Activated CD4-positive, alpha-beta T cell treated with anti-CD3 and anti-CD28 coated beads, Interleukin-2, amount 10 ng/mL, durations not matched to agents 7 days and 5 days (primary cell): ENCODE measurements at places on chromosomes 12 and 14.

GRCh38 chr14:92750994-92751400, 2.6 kb upstream of the LGMN start:
- peaks cover 40% of the 10 kb centered on the region for H3K4me1 ChIP-seq
- peaks cover 2% of the 10 kb centered on the region for H3K36me3 ChIP-seq
- H3K4me3 ChIP-seq: peak overlapping the region; percentile 62
- peaks cover 43% of the 10 kb centered on the region for H3K27me3 ChIP-seq
- H3K27ac ChIP-seq: no peak overlapping the region
- no peak for DNase-seq

GRCh38 chr12:97181571-97182265, 274.7 kb downstream of the NEDD1 start:
- no peak overlapping the region for H3K27ac ChIP-seq
- H3K4me1 ChIP-seq: no peaks in the 10 kb centered on the region
- no peaks in the 10 kb centered on the region for H3K36me3 ChIP-seq
- H3K27me3 ChIP-seq: no peaks in the 10 kb centered on the region
- DNase-seq: no peak

DNA sequence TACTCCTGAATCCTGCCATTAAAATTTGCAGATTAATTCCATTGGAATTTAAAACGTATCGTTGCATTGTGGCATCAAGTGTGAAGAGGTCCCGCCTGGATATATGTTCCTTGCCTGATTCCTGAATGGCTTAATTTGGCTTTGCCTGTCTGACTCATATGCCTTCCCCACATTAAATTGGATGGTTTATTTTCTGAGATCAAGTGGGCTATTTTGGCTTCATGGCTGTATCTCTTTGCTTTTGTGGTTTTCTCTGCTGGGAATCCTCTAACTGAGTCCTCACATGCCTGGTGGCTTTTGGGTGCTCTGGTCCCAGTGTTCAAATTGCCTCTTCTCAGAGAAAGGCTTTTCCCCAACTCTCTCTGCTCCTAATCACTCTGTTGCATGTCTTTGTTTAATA, 127.9 kb upstream of the DYRK2 start:
- H3K4me1 ChIP-seq: peaks cover 16% of the 10 kb centered on the region
- H3K36me3 ChIP-seq: no peaks in the 10 kb centered on the region
- peaks cover 2% of the 10 kb centered on the region for H3K27me3 ChIP-seq
- H3K27ac ChIP-seq: no peak overlapping the region
- no peak overlapping the region for H3K4me3 ChIP-seq

GRCh38 chr14:96307434-96307833, 51.4 kb downstream of the BDKRB1 start:
- no peaks in the 10 kb centered on the region for H3K4me1 ChIP-seq
- no peak overlapping the region for H3K27ac ChIP-seq
- H3K4me3 ChIP-seq: no peak overlapping the region

GRCh38 chr12:6200256-6201212, at the start of gene CD9:
Gene CD9 (plus strand): TSS chr12:6200400. CDS start chr12:6200500, 100 bp downstream.
- H3K27me3 ChIP-seq: peaks cover 41% of the 10 kb centered on the region
- H3K27ac ChIP-seq: no peak within 1 kb of the TSS
- DNase-seq: peak; percentile 22

DNA sequence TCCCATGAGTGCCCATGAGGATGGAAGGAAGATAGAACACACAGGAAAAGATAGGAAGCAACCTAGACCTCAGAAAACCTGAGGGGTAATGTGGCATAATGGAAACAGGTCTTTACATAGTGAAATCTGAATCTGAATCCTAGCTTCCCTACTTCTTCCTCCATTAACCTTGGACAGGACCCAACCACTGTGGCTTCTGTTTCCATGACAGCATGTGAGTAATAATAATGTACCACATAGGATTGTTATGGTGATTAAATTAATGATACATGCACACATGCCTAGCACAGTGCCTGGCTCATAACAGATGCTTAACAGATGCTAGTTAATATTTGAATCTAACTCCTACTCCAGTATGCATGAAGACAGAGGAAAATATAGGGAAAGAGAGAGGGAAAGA, 11.2 kb downstream of the TTC9 start:
- H3K4me1 ChIP-seq: peaks cover 91% of the 10 kb centered on the region
- peaks cover 81% of the 10 kb centered on the region for H3K36me3 ChIP-seq
- no peaks in the 10 kb centered on the region for H3K27me3 ChIP-seq
- H3K27ac ChIP-seq: peak overlapping the region; percentile 98
- no peak overlapping the region for H3K4me3 ChIP-seq

DNA sequence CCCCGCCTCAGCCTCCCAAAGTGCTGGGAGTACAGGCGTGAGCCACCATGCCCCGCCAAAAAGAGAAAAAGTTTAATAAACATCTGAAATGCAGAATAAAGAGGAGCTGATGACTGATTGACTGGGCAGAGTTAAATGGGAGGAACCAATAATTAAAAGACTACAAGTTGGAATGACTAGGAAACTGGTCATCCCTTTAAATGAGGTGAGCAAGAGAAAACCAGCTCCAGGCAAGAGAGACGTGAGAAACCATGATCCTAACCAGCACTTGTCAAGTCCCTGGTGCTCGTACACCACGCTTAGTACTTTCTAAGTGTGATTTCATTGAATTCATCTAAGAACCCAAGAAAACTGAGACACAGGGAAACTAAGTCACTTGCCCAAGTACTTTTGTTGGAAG, 47.9 kb downstream of the MAP1LC3B2 start:
- H3K36me3 ChIP-seq: no peaks in the 10 kb centered on the region
- no peak overlapping the region for H3K27ac ChIP-seq
- H3K4me1 ChIP-seq: peaks cover 18% of the 10 kb centered on the region
- DNase-seq: no peak
- H3K4me3 ChIP-seq: no peak overlapping the region

DNA sequence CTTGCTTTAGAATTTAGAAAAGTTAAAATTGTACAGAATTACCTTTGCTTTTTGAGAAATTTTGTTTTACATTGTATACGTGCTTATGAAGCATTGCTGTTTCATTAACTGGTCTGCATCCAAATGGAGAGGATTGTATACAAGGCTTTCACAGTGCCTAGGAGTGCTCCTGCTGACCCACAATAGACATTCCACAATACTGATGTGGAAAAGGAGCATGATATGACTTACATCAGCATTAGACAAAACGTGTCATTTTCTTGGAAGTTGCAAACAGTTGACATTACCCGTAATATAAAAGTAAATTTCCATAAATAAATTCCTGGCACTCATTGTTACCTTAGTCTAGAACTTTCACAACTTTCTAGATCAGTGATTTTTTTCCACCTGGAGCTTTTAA, 1.9 kb downstream of the PRKD1 start:
- peaks cover 28% of the 10 kb centered on the region for H3K27me3 ChIP-seq
- H3K4me1 ChIP-seq: peaks cover 5% of the 10 kb centered on the region
- no peak for DNase-seq
- H3K27ac ChIP-seq: no peak overlapping the region
- no peak overlapping the region for H3K4me3 ChIP-seq

GRCh38 chr12:37543966-37544668, 772.5 kb upstream of the ALG10B start:
- no peaks in the 10 kb centered on the region for H3K4me1 ChIP-seq
- H3K27me3 ChIP-seq: no peaks in the 10 kb centered on the region
- peaks cover 2% of the 10 kb centered on the region for H3K36me3 ChIP-seq
- no peak overlapping the region for H3K4me3 ChIP-seq
- H3K27ac ChIP-seq: no peak overlapping the region

DNA sequence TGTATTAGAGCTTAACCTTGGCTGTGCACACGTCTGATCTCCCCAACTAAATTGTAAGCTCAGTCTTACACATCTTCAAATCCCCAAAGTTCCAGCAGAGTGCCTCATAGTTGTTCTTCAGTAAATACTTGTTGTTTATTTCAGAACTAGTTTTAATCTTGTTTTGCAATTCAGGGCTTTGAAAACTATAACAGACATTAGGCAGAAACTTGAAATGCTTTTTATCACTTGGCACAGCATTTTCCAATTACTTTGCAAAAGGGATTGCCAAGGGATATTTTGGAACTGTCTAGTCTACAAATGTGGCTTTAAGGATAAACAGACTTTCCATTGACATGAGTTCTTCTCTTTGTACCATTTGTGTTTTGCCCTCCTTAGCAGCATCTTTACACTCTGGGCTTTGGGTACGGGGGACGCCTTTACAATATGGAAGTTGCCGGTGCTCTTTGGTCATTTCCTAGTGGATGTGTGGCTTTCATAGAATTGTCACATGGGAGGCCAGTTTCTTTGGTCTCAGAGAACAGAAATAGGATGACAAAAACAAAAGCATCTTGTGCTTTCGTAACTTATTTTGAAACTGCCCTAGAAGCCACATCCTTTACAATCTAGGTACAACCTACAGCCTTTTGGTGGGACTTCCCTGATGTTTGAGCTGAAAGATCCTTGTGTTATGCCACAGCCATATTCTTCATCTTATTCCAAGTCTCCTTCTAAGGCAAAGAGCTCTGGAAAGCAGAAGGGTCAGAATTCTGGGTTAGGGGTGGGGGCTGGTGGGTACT, 96.9 kb downstream of the NPAS3 start:
- no peaks in the 10 kb centered on the region for H3K27me3 ChIP-seq
- no peak overlapping the region for H3K27ac ChIP-seq
- no peaks in the 10 kb centered on the region for H3K36me3 ChIP-seq
- DNase-seq: no peak

- peaks cover 15% of the 10 kb centered on the region for H3K27me3 ChIP-seq
- H3K4me3 ChIP-seq: no peak overlapping the region
- H3K4me1 ChIP-seq: peaks cover 16% of the 10 kb centered on the region
- no peaks in the 10 kb centered on the region for H3K36me3 ChIP-seq
Observed at GRCh38 chr12:49948866-49949845, 1.4 kb upstream of the AQP2 start.

GRCh38 chr14:24262821-24263733, at the start of gene TGM1:
Gene TGM1 (minus strand): TSS chr14:24263177. CDS start chr14:24262352, 825 bp downstream.
- H3K4me1 ChIP-seq: peaks cover 8% of the 10 kb centered on the region
- H3K27me3 ChIP-seq: no peaks in the 10 kb centered on the region
- H3K4me3 ChIP-seq: no peak within 1 kb of the TSS
- H3K27ac ChIP-seq: no peak within 1 kb of the TSS
- peaks cover 13% of the 10 kb centered on the region for H3K36me3 ChIP-seq
- no peak for DNase-seq

- peaks cover 2% of the 10 kb centered on the region for H3K4me1 ChIP-seq
- H3K4me3 ChIP-seq: no peak overlapping the region
- H3K27me3 ChIP-seq: peaks cover 65% of the 10 kb centered on the region
- DNase-seq: no peak
- no peak overlapping the region for H3K27ac ChIP-seq
Observed at GRCh38 chr14:28773176-28773575, 6.6 kb downstream of the FOXG1 start.

GRCh38 chr12:19431407-19432308, 7.6 kb upstream of the AEBP2 start:
- peak overlapping the region; percentile 93 for H3K27ac ChIP-seq
- H3K27me3 ChIP-seq: no peaks in the 10 kb centered on the region
- H3K36me3 ChIP-seq: peaks cover 17% of the 10 kb centered on the region
- H3K4me1 ChIP-seq: peaks cover 55% of the 10 kb centered on the region
- DNase-seq: peak; percentile 26
- H3K4me3 ChIP-seq: no peak overlapping the region

GRCh38 chr12:20572451-20572850, 122.7 kb upstream of the SLCO1C1 start:
- H3K4me1 ChIP-seq: no peaks in the 10 kb centered on the region
- DNase-seq: no peak
- no peak overlapping the region for H3K27ac ChIP-seq

GRCh38 chr14:99818503-99819036, 25.4 kb downstream of the EML1 start:
- peaks cover 21% of the 10 kb centered on the region for H3K4me1 ChIP-seq
- no peaks in the 10 kb centered on the region for H3K36me3 ChIP-seq
- no peak for DNase-seq
- no peak overlapping the region for H3K4me3 ChIP-seq
- H3K27me3 ChIP-seq: peaks cover 43% of the 10 kb centered on the region
- no peak overlapping the region for H3K27ac ChIP-seq

GRCh38 chr14:45135156-45135555, 574 bp upstream of the FANCM start:
- H3K27ac ChIP-seq: peak overlapping the region; percentile 99
- H3K4me1 ChIP-seq: peaks cover 43% of the 10 kb centered on the region
- DNase-seq: no peak
- H3K27me3 ChIP-seq: no peaks in the 10 kb centered on the region
- H3K4me3 ChIP-seq: peak overlapping the region; percentile 94
- H3K36me3 ChIP-seq: peaks cover 6% of the 10 kb centered on the region

GRCh38 chr14:31465111-31465510, 7.8 kb upstream of the DTD2 start:
- H3K4me1 ChIP-seq: no peaks in the 10 kb centered on the region
- DNase-seq: no peak
- no peak overlapping the region for H3K4me3 ChIP-seq
- no peaks in the 10 kb centered on the region for H3K27me3 ChIP-seq

- H3K36me3 ChIP-seq: no peaks in the 10 kb centered on the region
- H3K4me3 ChIP-seq: no peak overlapping the region
- no peaks in the 10 kb centered on the region for H3K4me1 ChIP-seq
- H3K27me3 ChIP-seq: no peaks in the 10 kb centered on the region
Observed at GRCh38 chr14:81366214-81366613, 33.9 kb downstream of the STON2 start.

GRCh38 chr12:38788106-38788505, 117.3 kb downstream of the CPNE8 start:
- DNase-seq: no peak
- H3K27ac ChIP-seq: no peak overlapping the region
- no peaks in the 10 kb centered on the region for H3K4me1 ChIP-seq
- H3K36me3 ChIP-seq: peaks cover 3% of the 10 kb centered on the region

DNA sequence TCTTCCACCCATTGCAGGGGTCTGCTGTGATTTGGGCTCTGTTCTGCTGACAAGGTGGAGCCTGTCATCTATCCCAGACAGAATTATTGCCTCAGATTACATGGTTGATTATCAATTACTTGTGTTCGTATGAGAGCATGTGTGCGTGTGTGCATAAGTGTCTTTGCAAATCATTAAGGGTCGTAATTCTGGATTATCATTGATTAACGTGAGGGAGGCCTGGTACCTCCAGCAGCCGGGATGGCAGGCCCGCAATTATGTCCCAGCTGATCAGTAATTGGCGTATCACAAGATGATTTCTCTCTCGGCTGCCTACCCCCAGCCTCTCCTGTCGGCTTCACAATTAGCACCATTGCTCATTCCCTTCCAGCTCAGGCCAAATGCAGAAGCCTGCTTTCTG, 29.6 kb upstream of the IRF2BPL start:
- H3K27me3 ChIP-seq: no peaks in the 10 kb centered on the region
- H3K4me3 ChIP-seq: no peak overlapping the region
- H3K36me3 ChIP-seq: peaks cover 2% of the 10 kb centered on the region
- peaks cover 23% of the 10 kb centered on the region for H3K4me1 ChIP-seq
- no peak for DNase-seq
- H3K27ac ChIP-seq: no peak overlapping the region
